H7 (cell line): ENCODE measurements at places on chromosomes 1 and 21. TPM values are rescaled to one million over a fixed set of nuclear protein-coding genes. Genes with fewer than 3 reads are reported as not detected.

GRCh38 chr1:115655916-115656315 lies 14.1 kb downstream of the VANGL1 start:
- no peak for DNase-seq

BATF3 gene
- 2.5 and 5.8 TPM in 2 replicates for total RNA-seq

DNA sequence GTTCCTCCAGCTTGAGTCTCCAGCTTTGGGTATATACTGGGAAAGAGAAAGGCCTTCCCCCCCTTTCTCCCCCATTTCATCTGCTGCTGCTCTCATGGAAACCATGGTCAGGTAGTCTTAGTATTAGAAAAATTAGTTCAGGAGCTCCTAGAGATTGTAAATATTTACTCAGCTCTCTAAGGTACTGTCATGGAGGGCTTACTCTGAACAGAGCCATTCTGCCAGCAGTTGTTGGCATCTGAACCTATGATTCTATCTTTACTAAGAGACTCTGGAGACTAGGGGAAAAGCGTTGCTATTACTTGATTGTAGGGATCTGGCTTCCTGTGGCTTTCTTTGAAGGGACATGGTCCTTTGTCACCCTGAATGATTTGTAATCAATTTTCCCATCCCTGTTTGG lies 6.1 kb downstream of the INTS3 start:
- DNase-seq, result no peak

DNA sequence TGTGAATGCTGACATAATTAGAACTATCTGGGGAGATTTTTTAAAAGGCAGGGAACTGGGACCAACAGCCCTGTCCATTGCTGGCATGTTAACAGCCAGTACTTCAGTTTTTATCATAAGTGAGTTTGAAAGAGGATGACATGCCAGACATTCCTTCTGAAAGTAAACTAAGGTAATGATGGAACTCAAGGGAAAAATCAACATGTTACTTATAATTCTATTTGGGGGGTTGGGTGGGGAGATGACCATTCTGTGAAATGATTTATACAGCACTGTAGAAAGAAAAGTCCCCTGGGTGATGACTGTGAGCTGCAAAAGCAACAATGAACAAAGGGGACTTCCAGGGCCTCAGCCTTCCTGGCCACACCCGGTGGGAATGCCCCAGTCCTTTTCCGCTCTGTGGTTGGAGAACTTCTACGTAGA lies 5.4 kb upstream of the LAMC2 start:
- DNase-seq, result no peak

VWA5B1 gene
- total RNA-seq, result 0.10 and 0.26 TPM in 2 replicates

SERPINC1 gene
- total RNA-seq, result 1.7 TPM in 1 of 2 replicates, not detected in the other

GRCh38 chr1:244349103-244349531 lies 102.6 kb downstream of the ADSS2 start:
- DNase-seq, result no peak

DNA sequence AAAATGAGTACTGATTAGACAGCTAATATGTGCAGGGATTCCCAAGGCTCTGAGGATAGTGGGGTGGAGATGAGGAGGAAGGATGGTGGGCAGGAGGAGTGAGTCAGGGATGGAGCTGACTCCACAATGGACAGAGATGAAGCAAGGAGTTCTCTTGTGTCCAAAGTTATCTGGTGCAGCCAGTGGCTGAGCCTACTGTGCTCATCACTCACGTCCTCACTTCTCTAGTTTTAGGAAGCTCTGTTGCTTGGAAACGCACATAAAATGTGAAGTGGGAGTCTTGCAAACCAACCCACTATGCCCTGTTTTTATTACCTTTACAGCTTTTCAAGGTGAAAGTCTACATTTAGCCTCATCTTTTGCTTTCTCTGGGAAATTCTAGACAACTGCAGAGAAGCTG lies 36.5 kb upstream of the SAMD13 start:
- no peak for DNase-seq

DNA sequence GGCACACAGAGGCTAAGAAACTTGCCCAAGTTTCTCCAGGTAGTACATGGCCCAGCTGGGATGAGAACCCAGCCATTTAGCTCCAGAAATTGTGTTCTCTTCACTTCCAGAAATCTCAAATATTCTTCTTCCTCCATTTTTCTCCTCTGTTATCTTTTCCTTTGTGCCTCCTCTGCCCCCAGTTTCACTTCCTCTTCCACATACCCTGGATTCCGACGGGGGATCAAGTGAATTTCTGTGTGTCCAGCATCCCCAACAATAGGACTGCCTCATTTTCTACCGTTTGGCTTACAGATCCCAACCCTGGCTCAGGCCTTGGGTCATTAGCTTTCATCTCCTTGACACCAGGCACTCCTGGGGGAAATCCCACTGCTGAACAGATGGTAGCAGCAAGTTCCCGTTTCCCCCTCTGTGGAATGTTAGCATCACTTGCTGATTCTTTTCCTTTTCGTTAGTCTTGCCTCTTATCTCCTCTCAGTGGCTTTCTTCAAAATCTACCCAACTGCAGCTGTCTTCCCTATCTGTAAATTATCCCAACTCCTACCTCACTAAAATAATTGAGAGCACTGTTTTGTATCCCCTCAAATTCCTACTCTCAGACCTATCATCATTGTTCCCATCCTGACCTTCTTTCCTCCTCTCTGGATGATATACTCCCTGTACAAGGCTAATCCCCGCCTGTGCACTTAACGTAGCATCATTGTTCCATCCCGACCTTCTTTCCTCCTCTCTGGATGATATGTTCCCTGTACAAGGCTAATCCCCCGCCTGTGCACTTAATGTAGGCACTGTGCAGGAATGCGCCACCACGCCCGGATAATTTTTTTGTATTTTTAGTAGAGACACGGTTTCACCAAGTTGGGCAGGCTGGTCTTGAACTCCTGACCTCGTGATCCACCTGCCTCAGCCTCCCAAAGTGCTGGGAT lies 36.5 kb downstream of the SCCPDH start:
- DNase-seq, result no peak

RNF207 gene
- total RNA-seq, result 6.8 and 25.3 TPM in 2 replicates

DNA sequence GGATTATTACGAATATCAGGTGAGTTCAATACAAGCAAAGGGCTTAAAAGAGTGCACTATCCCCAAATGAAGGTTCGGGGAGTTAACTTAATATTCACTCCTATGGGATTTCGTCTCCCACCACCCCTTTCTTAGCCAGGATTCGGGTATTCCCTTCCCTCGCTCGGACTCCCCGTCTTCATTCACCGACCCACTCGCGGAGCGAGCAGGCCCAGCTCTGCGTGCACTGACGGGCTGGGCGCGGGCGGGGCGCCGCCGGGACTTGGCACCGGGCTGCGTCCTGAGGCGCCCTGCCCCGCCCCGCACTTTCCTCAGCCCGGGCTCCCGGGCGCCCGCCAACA lies 7.7 kb upstream of the MPZL1 start:
- DNase-seq, result peak; percentile 87

- DNase-seq, result no peak
Measured at GRCh38 chr1:243313635-243314536, 58.0 kb downstream of the SDCCAG8 start.

SPRR1A gene
- total RNA-seq, result not detected in 2 replicates

- DNase-seq, result peak; percentile 22
Measured at GRCh38 chr21:26686278-26686677, 113.2 kb upstream of the CYYR1 start.

DNA sequence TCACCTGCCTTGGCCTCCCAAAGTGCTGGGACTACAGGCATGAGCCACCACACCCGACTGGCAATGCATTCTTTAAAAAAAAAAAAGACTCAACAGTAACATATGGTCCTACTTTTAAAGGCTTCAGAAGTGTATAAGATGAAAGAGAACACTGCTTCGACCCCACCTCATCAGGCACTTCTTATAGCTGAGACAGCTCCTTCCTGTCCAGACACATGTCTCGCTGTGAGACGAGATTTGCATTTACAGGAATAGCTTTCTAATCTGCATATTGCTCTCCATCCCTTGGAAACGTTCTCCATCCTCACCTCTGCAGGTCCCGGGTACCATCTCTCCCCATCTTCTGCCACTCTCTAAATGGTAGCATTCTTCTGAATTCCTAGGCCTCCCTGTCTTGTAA lies 6.7 kb downstream of the AZIN2 start:
- no peak for DNase-seq

DNA sequence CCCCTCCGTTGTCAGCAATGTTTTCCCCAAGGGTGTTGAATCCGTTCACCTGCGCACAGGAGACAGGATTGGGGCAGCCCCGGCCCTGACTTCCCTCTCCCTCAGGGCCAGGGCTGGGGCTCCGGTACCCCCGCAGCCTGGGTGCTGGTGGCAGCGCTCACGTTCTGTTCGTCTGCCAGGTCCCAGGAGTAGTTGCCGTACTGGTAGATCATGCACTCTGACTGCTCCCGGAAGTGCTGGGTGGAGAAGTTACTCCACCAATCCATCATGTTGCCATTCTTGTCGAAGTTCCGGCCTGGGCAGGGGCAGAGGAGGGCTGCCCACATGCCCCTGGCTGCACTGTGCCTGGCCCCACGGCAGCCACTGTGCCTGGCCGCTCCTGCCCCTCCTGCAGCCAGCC lies 6.1 kb downstream of the PRXL2B start:
- DNase-seq, result peak; percentile 42

GRCh38 chr1:173356191-173356762 lies 120.9 kb upstream of the PRDX6 start:
- DNase-seq, result no peak

DNA sequence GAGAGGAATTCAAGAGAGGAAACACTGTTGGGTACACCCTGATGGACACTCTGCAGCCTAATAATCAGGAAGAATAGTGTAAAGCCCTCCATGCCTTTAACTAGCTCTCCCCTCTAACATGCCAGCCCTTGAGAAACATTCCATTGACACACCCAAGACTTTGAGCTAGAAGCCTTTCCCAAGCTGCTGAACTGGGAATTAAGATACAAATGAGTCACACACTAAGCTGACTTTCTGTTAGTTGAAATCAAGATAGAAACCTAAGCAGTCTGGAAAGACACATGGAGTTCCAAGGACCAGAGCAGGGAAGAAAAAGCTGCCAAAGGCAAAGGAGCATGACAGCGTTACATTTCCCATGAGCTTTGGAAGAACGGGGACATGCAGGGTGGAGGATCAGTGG lies 380.8 kb downstream of the NPHP4 start:
- DNase-seq, result no peak

- DNase-seq, result no peak
Measured at GRCh38 chr1:208515129-208515528, 270.9 kb upstream of the PLXNA2 start.

DNA sequence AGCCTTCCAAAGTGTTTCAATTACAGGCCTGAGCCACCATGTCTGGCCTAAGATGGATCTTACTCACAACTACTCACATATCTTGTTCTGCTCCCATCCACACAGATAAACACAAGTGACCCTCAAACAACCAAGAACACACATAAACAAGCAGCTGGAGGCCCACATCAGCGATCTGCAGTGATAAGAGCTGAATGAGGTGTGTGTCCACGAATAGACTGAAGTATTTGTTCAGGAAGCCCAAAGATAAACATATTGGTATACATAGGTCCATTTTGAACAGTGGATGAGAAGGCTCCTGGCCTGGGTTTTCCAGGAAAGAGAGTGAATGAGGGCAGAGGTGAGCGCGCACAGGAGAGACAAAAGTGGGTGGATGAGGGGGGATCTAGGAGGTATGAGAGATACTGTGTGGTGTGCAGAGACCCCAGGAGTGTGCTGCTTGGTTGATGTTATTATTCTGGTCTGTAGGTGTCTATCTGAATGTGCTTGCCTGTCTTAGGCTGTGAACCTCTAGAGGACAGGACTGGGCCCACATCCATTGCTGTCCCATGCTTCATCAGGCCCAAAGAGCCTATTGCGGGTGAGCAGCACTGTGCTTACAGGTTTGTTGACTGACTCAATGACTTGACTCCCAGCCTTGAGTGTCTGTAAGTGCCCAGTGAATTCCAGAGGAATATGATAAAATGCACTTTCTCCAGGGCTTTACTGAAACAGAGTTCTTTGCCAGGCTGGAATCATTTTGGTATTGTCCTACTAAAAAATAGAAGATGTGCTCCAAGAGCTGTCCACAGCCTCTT lies 79.9 kb upstream of the ATP1A1 start:
- DNase-seq, result no peak

DNA sequence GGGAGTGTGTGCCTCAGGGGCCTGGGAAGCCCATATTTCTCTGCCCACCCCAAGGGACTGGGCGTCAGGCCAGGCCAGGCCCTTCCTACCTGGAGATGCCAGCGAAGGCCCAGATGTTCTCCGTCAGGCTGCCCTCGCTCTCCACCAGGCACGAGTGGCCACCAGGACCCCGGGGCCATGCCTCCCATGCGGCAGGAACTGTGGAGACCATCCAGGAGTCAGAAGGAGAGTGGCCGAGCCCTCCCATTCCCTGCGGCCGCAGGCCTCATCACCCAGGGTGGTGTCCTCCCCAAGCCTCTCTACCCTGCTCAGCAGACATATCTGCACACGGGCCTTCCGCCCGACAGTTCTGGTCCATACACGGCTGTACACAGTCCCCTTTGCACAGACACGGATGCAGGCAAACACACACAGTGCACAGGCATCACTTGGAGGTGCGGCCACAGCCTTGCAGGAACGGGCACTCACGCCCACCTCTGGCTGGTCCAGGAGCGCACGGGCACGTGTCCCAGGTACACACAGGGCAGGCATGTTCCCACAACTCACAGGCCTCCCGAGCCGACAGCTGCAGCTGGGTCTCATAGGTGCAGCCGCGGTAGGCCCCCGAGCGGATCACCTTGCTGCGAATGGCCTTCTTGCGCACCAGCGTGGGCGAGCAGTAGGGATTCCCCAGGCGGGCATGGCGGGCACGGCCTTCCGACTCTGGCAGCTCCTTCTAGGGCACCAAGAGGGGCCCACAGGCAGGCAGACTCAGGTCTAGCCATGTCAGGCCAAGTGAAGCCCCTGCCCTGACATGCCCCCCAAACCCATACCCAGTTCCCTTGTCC lies 5.9 kb upstream of the KIF17 start:
- peak; percentile 30 for DNase-seq

MXRA8 gene
- 54.2 and 80.1 TPM in 2 replicates for total RNA-seq

DNA sequence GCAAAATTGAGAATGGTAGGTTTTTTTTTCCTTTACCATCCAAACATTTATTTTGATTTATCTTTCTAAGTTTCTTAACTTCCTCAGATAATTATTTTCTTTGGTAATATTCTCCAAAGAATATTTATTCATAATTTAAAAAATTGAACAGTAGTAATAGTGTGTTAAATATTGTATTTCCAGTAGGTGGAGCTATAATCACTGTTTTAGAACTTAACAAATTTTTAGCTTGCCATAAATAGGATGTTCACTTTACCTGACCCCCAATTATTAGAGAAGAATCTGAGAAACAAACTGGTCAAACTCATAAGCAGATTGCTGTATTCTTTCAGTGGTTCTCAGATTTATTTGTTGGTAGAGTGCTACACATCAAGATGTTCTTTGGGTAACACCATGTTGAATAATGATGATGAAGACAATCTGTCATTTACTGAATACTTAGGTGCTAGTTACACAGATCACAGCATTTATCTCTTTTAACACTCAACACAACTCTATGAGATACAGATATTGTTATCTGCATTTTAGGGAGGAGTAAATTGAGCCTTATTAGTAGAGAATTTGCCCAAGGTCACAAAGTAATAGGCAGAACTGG lies 82.4 kb upstream of the GPR88 start:
- no peak for DNase-seq

OR2T2 gene
- not detected in 2 replicates for total RNA-seq

GRCh38 chr1:48767975-48768510 lies 8.6 kb downstream of the BEND5 start:
- DNase-seq, result no peak
